ENCODE measurements at places on chromosomes 12 and 14. TPM values are rescaled to one million over a fixed set of nuclear protein-coding genes. Genes with fewer than 3 reads are reported as not detected.

DNA sequence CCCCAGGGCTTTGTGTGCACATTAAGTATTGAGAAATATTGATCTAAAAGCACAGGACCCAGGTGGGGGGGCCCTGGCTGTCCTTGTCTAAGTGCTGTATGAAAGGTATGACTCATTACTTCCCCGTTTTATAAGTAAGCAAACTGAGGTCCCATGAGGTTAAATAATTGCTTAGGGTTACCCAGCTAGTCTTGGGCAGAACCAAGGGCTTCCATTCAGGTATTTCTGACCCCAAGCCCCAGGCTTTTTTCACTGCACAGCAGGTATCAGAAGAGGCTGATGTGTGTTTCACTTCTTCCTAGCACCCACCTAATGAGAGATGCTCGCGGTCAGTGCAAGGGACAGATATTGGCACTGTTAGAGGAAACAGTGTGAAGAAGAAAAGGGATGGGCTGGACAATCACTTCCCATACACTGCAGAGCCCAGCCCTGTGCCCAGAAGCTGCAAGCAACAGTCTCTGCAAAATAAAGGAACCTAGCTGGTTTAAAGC, 4.7 kb upstream of the TC2N start:
- DNase-seq = no peak

Gene TOGARAM1
- total RNA-seq = 72.6 TPM

Gene PDE3A
- 25.8 TPM for total RNA-seq

Gene TAS2R20
- 8.2 TPM for total RNA-seq

- DNase-seq = no peak
These were observed 126.0 kb downstream of the CAPZA3 start for GRCh38 chr12:18863769-18864500.

- DNase-seq = no peak
These were observed 739 bp upstream of the PPP2R5E start for GRCh38 chr14:63543826-63544406.
